ENCODE measurements at places on chromosomes 7 and 10.

DNA sequence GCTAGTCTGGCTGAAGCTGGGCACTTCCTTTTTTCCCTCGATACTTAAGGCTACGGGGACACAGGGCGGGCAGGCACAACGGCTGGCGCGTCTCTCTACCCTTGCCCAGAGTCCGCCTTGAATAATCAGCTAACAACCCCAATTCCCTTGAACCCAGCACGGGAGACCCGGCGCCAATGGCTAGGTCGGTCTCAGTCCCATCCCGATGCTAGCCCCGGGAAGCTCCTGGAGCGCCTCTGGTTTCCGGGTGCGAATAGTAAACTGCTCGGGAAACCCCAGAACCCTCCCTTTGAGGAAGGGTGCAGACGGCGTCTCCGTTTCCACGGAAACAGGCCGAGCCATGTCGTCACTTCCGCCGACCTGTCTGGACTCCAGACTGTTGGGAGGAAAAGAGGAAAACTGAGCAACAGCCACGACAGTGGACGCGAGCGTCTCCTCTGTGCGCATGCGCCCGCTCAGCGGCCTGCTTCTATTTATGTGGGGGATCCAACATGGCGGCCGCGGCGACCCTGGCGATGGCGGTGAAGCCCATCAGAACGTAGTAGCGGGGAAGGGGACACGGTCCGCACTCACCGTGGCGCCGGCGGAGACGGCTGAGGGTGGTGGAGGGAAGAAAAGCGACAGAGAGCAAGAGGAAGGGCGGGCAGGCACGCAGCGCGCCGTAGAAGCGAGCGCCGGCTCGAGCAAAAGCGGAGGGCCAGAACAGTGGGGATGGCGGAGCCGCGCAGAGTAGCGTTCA is at the start of gene UBN2:
Gene UBN2, plus strand, starts transcription at position 464 of the 739 bp plus-strand sequence. Its CDS starts 248 bp downstream, at position 712.
- DNase-seq, result peak; percentile 97

DNA sequence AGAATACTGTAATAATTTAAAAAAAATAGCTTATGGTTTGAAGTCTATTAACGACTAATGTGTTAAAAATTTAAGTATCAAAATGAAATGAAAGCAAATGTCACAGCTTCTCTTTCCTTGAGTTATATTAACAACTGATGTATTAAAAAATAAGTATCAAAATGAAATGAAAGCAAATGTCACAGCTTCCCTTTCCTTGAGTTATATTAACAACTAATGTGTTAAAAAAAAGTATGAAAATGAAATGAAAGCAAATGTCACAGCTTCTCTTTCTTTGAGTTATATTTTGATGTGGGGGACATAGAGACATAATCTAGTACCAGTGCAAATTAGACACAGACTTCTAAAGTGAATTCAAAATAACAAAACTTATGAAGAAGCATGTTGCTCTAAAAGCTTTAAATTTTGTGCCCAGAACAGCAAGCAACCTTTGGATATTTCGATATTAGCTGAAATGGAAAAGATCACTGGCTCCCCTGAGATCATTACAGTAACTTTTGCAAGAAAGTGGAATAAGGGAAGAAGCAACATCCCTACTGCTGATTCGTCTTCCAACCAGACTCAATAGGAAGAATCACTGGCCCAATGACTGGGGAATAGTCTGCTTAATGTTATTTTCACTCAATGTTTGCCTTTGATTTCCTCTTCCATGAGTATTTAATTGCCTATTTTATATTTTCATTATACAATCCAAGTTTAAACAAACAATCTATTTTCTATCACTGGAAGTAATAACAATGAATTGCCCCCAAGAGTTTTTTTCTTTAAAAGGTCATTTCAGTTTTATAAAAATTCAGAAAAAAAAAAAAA is 8.0 kb downstream of the SKAP2 start:
- DNase-seq, result no peak

- DNase-seq, result no peak
Measured at GRCh38 chr10:45439873-45440272, 65.9 kb downstream of the ALOX5 start.

DNA sequence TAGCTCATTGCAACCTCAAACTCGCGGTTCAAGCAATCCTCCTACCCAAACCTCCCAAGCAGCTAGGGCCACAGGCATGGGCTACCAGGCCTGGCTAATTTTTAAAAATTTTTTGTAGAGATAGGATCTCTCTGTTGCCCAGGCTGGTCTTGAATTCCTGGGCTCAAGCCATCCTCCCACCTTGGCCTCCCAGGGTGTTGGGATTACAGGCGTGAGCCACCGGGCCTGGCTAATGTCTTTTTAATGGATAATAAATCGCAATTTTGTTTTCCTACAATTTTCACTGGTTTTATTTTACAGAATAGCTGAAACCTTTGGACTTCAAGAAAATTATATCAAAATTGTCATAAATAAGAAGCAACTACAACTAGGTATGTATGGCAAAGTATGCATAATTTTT is 10.9 kb downstream of the NUB1 start:
- no peak for DNase-seq

DNA sequence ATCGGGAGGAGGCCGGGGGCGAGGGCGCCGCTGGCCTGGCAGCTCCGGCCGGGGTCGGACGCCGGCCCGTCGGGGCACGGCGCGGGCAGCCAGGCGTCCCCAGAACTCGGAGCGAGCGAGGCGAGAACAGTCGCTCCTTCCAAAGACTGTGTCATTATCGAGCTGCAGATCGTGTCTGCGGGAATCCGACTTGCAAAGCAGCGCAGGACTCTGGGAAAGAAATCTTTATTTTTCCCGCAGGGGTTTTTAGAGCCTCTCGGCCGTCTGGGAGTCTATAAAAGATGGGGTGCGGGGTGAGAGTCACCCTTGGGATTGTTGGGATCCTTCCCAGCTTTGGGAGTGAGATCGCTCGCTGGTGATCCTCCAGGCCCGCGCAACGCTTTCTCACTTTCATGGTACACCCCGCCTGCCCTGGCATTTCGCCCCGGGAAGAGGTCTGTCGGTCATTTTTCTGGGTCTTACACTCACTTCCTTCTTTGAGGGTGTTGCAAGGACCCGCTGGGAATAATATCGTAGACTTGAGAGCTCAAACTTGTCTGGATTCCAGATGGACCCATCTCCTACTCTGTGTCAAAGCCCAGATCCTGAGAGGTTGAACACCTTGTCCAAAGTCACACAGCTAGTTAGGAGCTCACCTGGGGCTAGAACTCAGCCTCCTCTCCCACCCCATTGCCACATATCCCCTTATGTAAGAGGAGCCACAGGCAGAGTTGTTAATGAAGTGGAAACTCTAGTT is 1.0 kb downstream of the UBTD1 start:
- peak; percentile 34 for DNase-seq

Data from fibroblast of skin of right quadriceps (primary cell).